ENCODE measurements at places on chromosomes 2 and 18.
A peak's percentile ranks its signal among the peaks of the same experiment; 100 is the strongest.

DNA sequence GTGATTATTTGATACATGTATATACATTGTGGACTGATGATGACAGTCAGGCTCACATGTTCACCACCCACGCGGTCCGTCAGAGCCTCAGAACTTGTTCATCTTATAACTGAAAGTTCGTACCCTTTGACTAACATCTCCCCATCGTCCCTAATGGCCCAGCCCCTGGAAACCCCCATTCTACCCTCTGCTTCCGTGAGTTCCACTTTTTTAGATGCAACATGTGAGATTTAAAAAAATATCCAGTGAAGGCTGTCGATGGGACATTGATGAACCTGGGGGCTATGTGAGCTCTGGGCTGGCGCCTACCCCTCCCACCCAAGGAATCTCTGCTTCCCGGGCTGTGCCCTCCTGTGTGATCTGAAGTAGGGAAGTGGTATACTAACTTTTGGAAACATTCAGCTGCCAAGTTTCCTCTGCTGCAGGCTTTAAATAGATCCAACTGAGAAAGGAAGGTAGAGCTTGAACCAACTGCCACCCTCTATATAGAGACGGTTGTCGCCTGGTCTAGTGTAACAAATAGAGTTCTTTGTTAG, 163.8 kb downstream of the FAM210A start:
- DNase-seq = no peak

DNA sequence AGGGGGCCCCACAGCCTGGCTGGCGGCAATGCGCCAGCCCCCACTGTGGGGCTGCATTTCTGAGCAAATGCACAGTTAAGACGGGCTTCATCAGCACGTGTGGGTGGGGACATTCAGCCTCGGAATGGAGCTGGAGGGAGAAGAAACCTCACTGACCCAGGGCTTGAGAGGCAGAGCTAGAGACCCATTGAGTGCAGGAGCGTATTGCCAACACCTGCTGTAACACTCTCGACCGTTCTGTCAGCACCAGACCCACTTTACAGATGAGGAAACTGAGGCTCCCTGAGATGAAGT, 200.9 kb upstream of the RAB6C start:
- no peak for DNase-seq

DNA sequence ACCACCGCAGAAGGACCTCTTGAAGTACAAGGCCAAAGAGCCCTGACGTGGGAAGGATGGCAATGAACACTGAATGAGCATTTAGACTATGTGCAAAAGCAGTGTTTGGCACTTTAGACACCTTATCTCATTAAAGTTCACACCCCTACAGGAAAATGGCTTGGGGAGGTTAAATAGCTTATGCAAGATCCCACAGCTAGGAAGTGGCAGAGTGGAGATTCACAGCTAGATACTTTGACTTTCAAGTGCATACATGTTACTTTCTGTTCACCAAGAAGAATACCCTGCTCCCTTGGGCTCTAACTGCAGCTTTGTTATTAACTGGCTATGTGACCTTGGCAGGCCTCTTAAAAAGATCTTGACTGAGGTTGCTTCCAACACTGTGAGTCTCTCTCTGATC, 58.2 kb downstream of the ICOS start:
- no peak for DNase-seq

DNA sequence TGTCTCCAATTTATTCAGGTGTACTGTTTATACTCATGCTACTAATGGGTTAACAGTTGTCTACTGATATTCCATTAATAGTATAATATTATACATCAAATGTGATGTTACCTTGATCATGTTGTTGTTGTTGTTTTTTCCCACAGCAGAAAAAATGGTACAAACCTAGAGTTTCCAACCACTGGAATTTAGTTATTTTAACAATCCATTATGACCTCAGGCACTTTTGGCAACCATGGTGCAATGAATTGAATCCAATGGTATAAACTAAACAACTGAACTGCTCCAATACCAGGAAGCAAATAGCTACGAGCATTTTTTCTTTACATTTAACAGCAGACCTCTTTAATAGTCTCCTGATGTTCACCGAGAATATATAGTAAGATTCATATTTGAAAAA, 31.0 kb upstream of the C2orf66 start:
- no peak for DNase-seq

DNA sequence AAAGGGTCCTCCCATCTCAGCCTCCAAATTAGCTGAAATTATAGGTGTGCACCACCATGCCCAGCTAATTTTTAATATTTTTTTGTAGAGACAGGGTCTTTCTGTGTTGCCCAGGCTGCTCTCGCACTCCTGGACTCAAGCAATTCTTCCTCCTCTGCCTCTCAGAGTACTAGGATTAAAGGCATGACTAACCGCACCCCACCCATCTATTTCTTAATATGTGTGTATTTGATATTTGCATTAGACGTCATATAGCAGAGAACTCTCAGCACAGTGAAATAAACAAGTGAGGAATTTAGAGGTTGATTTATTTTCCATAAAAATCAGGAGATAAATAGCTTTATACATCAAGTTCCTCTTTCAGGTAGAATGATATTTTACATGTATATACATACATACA, 213.5 kb downstream of the FSIP2 start:
- DNase-seq = no peak

GRCh38 chr18:48943736-48944527, 6.8 kb downstream of the SMAD7 start:
- no peak for DNase-seq

DNA sequence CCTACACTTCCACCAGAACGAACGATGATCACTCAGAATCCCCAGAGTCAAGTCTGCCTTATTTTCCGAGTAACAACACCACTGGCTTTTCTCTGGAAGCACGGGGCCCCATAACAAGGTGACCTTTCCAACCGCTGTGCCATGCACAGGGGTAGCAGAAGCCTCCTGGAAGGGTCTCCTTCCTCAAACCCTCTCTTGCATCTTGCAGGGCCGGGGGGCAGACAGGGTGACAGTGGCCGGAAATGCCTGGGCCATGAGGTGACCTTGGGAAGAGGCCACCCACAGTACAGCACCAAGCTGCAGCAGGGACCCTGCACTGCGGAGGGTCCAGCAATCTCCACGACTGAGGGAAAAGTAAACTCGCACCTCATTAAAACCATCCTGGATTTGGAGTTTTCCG, 108.5 kb downstream of the PXDN start:
- DNase-seq = no peak

- no peak for DNase-seq
These were observed 521.6 kb downstream of the RNF144A start for GRCh38 chr2:7438855-7439254.

GRCh38 chr18:49669403-49669802, 107.5 kb downstream of the LIPG start:
- DNase-seq = no peak

- DNase-seq = no peak
These were observed 12.0 kb upstream of the DGKD start for GRCh38 chr2:233342301-233342700.

GRCh38 chr2:200593905-200594304, 8.1 kb downstream of the AOX1 start:
- DNase-seq = no peak

DNA sequence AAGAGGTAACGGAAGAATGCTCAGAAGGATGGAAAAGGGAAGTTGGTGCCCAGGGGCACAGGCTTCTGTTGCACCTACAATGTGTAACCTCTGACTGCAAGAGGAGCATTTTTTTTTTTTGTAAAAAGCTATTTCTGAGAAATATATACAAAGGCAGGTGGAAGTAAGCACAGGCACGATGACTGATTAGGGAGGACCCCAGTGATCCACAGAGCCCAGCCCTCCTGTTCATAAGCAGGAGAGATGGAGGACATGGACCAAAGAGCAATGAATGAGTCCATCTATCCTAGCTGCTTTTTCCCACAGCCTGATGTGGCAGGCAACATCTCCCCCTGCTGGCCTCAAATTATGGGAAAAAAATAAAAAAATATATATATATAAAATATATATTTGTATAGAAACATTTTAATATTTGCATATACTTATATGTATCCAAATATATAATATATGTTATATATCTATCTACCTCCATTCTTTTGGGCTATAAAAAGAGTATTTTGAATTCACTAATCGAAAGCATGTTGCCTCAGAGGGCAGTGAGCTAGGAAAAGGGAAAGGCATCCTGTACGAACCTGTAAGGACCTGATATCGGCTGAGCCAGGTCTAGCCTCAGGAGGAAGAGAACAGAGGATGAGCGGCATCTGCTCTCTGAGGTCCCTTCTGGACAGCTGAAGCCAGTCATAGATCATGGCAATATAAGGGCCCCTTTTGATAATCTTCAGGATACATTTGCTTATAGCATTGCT, 166.0 kb upstream of the STK17B start:
- DNase-seq = no peak

DNA sequence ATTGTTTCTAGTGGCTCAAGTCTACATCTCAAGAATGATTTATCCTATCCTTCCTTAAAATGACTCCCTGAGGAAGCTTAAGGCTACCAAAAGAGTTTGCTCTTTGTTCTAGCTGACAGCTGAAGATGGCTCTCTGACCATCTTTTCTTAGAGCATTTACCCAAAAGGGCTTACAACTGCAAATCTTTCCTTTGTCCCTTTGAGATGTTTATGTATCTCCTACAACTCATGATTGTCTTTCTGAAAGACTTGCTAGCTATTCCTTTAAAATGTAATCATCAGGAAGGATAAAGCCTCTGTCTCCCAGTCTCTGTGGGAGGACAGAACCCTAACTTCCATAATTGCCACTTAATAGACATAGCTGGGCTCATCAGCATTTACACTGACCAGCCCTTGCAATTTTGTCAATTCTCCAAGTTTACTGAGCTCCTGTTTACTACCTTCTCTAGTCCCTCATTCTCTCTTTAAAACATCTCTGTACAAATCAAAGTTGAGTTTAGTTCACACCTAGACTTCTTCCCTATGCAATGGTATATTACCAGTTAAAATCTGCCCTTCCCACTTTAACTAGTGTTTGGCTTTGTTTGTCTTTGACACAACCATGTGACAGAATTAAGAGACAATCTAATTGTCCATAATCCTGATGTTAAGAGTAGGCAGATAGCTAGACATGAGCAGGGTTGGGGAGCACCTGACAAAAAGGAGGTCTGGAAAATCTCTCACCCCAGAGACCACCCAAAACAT, 188.2 kb downstream of the PTH2R start:
- DNase-seq = no peak

DNA sequence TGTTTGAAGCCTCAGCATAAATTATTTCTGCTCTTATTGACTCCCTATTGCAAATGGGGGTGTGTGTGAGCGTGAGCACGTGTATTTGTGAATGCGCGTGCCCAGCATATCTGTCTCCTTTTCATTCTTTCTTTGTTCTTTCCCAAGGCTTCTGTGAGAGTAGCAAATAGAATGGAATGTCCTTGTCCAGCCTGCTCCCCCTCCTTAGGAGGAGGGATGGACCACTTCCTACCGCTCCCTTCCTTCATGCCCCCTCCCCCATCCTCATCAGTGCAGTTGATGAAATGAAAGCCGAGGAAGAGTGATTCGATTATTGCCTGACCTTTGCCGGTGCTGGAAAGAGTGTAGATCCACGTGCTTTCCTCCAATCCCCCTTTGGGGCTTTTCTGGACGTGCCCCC, 102.0 kb downstream of the CPO start:
- DNase-seq = no peak

DNA sequence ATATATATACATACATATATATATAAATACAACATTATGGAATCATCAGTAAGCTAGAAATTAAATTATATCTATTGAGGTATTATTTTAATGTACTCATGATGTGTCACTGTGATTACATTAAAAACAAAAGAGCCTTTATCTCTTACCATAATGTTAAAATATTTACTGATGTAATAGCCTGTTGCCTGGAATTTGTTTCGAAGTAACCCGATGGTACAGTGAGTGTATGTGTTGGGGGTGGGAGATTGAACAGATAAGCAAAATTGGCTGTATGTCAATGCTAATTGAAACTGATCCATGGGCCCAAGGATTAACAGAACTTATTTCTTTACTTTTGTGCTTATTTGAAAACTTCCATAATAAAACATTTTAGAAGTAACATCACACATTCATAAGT, 1473.2 kb downstream of the LRP1B start:
- no peak for DNase-seq

DNA sequence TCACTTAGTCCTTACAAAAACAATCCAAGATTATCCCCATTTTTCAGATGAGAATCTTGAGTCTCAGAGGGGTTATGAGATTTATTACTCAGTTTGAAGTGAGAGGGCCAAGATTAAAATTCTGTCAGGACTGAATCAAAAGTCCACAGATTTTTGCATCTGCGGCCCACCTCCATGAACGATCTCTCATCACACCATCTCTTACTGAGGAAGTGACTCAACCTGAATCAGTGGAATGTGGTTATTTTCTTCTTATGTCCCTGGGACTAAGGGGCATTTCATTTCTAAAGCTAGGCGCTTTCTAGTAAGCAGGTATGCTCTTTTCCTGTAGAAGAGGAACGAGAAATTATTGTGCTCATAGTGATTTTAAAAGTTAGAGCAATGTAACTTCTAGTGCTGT, 360.3 kb upstream of the SPHKAP start:
- DNase-seq = no peak

- DNase-seq = no peak
These were observed 355.3 kb upstream of the NRXN1 start for GRCh38 chr2:51387235-51387634.

- no peak for DNase-seq
These were observed 17.1 kb upstream of the ZNF532 start for GRCh38 chr18:58847383-58848071.

DNA sequence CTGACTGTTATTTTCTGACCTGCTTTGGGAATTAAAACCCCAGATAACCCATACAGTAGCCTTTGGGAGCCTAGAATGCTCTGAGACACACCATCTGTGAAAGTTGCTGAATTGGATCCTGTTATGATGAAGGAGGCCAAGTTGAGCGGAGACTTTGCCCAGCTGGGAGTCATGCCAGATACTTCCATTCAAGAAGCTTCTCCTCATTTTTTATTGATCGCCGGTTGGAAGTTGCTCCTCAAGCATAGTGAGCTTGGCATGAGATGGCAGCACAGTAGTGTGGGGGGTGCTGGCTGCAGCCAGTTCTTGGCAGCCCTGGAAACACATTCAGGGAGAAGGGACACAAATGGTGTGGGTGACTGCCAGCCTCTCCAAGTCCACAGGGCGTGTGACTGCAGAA, 270.7 kb upstream of the NRP2 start:
- no peak for DNase-seq

DNA sequence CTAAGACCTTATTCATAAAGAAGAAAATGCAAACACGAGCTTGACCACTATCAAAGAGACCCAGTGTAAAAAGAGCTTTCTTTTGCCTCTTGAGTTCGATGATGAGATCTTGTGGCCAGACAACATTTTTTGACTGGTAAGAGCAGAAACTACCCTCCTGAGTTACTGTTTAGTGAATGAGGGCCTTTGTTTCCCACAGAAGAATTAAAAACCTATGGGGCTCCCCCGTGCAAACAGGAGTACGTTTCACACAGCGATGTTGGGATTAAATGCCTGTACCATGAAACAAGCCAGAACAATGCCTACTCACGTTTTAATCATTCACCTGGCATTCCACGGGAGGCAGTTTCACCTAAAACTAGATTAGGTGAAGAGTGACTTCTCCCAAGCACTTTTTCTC, 36.0 kb downstream of the MYCN start:
- no peak for DNase-seq

GRCh38 chr2:69164061-69164778, 151.2 kb downstream of the ANTXR1 start:
- peak; percentile 34 for DNase-seq

- DNase-seq = peak; percentile 23
These were observed 66.6 kb downstream of the SPTBN1 start for GRCh38 chr2:54522624-54523281.

- no peak for DNase-seq
These were observed 17.7 kb upstream of the HNRNPLL start for GRCh38 chr2:38620282-38620977.

All from D721Med (cell line).